ENCODE measurements at places on chromosomes 12 and 14.

GRCh38 chr12:131454418-131455217 is 256.3 kb upstream of the SFSWAP start:
- DNase-seq: peak; percentile 26

- no peak for DNase-seq
Measured at GRCh38 chr12:80710727-80711449, 3.5 kb downstream of the MYF6 start.

DNA sequence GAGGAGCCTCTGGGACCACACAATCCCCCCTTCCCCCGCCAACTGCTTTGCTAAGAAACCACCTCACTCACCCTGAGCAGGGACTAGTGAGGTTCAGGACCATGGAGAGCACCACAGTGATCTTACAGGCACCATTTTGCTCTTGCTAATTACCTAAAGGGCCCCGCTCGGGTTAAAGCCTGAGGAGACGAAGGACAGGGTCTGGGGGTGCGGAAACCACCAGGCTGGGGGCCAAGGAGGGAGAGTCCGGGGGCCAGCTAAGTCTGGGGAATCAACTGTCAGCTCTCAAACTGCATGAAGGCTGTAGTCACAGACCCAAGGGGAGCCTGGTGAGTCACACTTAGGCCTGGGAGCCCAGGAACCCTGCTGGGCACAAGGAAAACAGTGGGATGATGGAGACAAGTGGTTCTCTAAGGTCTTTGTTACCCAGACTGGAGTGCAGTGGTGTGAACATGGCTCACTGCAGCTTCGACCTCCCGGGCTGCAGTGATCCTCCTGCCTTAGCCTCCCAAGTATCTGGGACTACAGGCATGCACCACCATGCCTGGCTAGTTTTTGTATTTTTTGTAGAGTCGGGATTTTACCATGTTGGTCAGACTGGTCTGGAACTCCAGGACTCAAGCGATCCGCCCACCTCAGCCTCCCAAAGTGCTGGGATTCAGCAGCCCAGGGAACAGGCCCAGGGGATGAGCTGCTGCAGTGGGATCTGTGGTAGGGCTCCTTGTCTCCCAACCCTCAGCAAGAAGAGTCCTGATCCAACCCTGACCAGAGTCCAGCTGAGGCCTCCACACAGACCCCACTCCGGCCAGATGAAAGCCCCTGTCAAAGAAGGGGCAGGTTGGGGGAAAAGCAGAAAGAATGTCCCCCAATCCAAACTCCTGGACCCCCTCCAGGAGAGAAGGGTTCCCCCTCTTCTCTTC is 98.8 kb downstream of the CALM1 start:
- no peak for DNase-seq

- DNase-seq: no peak
Measured at GRCh38 chr12:96720363-96720705, 186.7 kb upstream of the NEDD1 start.

DNA sequence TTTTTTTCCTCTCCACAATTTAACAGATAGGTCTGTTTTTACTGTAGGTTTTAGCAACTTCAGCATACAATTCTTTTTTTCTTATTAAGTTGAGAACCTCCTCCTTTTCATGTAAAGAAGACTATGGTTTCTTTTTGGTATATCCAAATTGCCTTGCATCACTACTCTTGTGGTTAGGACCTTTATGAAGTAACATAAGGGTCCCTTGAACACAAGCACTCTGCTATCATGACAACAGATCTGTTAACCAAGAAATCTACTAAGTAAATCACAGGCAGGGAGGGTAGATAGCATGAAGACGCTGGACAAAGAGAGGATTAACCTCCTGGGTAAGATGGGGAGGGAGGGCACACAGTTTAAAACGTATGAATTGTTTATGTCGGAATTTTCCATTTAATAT is 380.6 kb downstream of the CCDC91 start:
- no peak for DNase-seq

DNA sequence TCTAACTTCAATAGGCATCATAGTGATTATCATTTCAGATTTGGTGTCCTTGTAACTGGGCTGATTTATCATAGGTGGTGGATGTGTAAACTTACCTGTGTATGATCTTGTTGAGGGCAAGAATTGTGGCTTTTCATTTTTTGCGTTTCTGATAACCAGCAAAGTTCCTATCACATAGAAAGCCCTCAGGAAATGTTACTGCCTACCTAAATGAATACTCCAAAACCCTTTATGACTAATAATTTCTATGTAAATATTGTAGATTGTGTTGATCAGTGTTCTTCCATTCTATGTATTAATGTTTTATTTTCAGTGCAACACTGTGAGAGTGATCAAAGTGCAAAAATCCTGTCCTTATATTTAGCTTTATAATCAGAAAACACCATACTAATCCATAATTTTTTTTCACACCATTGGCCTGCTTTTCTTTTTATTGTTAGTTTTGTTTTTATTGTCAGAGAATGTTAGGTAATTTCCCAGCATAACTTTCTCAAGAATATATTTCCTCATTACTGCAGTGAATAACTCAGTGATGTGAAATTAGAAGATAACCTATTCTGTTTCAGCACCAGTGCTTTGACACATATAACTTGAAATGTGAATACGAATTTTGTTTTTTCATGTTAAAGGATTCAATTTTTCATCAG is 94.1 kb downstream of the GPHN start:
- no peak for DNase-seq

GRCh38 chr14:94517641-94518257 is 8.5 kb upstream of the SERPINA12 start:
- no peak for DNase-seq

DNA sequence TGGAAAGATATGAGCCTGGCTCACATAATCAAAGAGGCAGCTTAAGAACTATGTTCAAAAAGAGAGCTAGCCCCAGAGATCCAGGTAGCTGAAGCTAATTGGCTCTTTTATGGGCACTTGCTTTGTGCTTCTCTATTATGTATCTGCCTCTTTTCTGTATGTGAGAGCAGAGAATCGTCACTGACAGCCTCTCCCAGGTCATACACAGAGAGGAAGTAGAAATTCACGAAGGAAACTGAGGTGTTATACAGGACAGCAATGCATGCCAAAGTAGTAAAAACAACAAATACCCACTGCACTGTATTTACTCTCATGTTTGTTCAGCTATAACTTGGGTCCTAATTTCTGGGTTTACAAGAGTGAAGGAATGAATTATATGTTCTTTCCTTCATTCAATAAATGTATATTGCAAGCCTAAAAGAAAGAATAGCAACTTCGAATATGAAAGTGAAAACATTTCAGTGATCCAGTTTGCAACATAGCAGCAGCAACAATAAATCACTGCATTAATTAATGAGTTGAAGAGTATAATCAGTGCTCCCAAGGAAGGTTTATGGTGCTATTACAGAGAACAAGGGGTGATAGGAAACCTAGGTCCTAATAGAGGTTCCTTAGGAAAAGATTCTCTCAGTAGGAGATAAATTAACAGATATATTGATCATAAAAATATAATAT is 47.1 kb upstream of the ATXN7L3B start:
- DNase-seq: no peak

DNA sequence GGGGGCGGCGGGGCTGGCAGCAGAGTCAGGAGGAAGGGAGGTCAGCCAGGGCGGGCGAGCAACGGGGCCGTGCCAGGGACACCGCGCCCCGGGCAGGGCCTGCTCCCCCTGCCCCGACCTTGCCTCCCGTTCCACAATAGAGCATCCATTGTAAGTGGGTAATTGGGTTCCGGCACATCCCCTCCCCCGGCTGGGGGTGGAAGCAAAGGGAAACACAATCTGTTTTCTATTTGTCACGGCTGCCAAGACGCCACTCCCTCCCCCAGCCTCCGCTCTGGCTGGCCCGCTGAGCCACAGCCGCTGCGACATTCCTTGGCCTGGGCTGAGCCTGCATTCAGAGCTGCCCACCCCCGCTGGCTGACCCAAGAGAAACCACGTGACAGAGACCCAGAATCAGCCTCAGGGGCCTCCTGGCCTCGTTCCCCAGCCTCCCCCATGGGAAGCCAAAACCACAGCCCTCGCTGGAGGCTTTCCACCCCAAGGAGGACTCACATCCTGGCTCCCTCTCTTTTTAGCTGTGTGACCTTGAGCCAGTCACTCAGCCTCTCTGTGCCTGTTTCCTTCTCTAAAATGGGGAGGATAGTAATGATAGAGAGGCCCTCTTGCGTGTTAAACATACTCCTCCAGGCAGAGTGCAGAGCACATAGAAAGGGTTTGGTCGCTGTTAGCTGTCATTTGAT is 117.6 kb downstream of the SCARB1 start:
- peak; percentile 25 for DNase-seq

Measured in NCI-H1930 (cell line).